ENCODE measurements at places on chromosomes 4 and X.

DNA sequence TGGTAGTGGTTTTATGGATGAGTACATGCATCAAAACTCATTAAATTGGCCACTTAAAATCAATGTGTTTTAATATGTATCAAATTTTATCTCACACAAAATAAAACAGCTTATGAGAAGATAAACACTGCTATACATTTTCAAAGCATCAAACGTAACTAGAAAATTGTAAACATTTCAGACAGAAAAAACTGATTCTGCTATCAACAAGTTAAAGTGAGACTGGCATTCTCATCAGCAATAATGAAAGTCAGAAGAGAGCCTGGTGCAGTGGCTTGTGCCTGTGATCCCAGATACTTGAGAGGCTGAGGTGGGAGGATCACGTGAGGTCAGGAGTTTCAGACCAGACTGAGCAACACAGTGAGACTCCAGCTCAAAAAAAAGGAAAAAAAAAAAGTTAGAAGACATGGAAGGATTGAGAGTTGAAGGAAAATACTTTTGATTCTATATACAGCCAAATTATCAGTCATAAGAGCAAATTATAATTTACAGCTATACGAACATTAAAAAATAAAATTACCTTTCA is 2.9 kb downstream of the TBCK start:
- no peak overlapping the region for H3K27ac ChIP-seq
- no peak for DNase-seq

DNA sequence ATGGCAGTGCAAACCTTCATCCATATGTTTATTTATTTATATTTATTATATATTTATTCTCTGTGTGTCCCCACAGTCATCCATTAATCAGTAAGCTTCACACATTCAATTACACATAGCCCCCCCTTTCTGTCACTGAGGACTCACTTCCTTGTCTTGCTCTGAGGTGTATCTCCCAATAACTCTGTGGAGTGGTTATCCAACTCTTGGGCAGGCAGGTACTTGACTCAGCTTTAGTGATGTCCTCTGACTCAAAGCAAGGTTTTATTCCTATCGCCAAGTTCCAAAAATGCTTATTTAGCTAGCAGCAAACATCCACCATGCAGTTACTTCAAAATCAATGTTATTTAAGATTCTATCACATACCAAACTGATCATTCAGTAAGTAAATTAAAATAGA is 25.2 kb upstream of the NDP start:
- DNase-seq = no peak
- no peak overlapping the region for H3K27ac ChIP-seq
- no peak overlapping the region for H3K4me3 ChIP-seq
- H3K36me3 ChIP-seq = no peaks in the 10 kb centered on the region

DNA sequence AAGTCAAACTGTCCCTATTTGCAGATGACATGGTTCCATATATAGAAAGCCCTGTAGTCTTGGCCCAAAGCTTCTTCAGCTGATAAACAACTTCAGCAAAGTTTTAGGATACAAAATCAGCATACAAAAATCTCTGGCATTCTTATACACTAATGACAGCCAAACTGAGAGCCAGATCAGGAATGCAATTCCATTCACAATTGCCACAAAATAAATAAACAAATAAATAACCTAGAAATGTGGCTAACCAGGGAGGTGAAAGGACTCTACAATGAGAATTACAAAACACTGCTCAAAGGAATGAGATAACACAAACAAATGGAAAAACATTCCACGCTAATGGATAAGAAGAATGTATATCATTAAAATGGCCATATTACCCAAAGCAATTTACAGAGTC is 52.9 kb upstream of the CXCL8 start:
- no peaks in the 10 kb centered on the region for H3K4me1 ChIP-seq
- no peaks in the 10 kb centered on the region for H3K27me3 ChIP-seq
- H3K4me3 ChIP-seq = no peak overlapping the region
- no peak overlapping the region for H3K27ac ChIP-seq

DNA sequence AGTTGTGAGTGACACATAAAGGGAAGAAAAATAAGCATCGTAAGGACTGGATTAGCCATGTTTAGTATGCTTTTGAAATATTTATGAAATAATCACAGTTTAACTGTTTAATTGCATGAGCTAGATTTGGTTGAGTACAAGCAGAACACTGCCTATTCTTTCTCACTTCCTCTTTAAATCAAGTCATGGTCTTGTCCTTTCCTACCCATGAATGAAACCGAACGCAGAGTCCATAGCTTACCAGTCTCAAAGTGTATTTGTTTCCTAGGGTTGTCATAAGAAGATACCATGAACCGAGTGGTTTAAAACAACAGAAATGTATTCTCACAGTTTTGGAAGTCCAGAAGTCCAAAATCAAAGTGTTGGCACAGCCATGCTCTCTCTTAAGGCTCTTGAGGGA is 684.0 kb upstream of the MAGEB2 start:
- H3K27ac ChIP-seq = no peak overlapping the region
- no peaks in the 10 kb centered on the region for H3K27me3 ChIP-seq
- H3K36me3 ChIP-seq = no peaks in the 10 kb centered on the region
- DNase-seq = no peak

DNA sequence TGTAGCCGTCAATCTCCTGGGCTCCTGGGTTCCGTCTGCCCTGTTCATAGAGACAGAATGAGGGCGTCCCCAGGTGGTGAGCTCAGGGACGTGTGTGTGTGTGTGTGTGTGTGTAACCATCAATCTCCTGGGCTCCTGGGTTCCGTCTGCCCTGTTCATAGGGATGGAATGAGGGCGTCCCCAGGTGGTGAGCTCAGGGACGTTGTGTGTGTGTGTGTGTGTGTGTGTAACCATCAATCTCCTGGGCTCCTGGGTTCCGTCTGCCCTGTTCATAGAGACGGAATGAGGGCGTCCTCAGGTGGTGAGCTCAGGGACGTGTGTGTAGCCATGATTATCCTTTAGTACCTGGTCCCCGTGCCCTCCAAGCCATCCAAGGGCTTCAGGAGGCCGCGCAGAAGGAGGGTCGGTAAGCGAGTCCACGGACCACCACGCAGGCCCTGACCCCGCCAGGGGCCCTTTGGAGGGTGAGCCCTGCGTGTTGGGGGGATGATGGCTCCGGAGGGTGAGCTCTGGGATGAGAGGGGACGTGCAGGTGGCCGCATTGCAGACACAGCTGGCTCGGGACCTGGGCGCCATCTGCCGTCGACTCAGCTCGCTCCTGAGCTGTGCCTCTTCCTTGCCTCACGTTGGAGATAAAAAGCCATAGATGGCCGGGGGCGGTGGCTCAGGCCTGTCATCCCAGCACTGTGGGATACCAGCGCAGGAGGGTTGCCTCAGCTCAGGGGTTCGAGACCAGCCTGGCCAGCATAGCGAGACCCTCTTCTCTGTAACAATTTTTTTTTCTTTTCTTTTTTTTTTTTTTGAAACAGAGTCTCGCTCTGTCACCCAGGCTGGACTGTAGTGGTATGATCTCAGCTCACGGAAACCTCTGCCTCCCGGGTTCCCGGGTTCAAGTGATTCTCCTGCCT is 5.4 kb upstream of the GTPBP6 start:
- H3K4me3 ChIP-seq = no peak overlapping the region
- H3K36me3 ChIP-seq = no peaks in the 10 kb centered on the region
- no peaks in the 10 kb centered on the region for H3K4me1 ChIP-seq
- no peak overlapping the region for H3K27ac ChIP-seq
- no peaks in the 10 kb centered on the region for H3K27me3 ChIP-seq

- no peaks in the 10 kb centered on the region for H3K27me3 ChIP-seq
- no peaks in the 10 kb centered on the region for H3K36me3 ChIP-seq
- no peak overlapping the region for H3K4me3 ChIP-seq
- DNase-seq = no peak
- H3K27ac ChIP-seq = no peak overlapping the region
Observed at GRCh38 chr4:75495476-75495875, 18.7 kb downstream of the RCHY1 start.

GRCh38 chrX:10526451-10526850 is 93.9 kb downstream of the MID1 start:
- H3K36me3 ChIP-seq = no peaks in the 10 kb centered on the region
- H3K4me3 ChIP-seq = no peak overlapping the region
- H3K4me1 ChIP-seq = no peaks in the 10 kb centered on the region
- DNase-seq = no peak
- no peaks in the 10 kb centered on the region for H3K27me3 ChIP-seq

DNA sequence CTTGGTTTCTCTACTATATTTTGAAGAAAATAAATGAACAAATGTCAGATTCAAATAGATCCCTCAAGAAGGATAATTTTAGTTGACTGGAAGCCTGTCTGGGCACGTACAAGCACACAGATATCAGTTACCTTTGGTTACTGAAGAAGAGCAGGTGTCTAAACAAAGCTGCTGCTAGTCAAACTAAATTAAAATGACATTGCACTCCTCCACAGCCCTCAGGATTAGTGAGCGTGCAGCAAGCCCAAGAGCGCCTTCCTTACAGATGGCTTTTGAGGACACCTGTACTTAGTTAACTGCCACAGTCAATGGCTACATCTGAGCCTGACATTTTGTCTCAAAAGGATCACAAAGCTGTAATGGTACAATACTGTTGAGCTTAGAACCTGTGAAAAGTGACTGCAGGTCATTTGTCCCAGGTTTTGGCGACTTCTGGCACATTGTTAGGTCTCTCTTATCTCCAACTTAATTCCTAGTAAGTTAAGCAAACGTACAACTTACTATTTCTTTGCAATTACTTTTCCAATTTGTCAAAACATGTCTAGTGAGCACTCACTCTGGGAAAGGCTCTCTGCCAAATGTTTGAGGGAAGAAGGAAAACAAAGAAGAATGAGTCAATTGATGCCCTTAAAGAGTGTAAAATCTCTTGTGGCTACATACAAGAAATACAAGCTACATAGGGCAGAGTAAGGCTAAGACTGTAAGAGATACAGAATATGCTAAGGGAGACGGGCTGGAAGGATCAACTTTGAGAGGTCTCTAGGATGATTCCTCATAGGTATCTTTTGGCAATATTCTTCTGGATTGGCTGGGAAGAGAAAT is 25.6 kb upstream of the DAPP1 start:
- H3K27ac ChIP-seq = no peak overlapping the region
- H3K4me3 ChIP-seq = no peak overlapping the region
- H3K4me1 ChIP-seq = no peaks in the 10 kb centered on the region
- no peak for DNase-seq

DNA sequence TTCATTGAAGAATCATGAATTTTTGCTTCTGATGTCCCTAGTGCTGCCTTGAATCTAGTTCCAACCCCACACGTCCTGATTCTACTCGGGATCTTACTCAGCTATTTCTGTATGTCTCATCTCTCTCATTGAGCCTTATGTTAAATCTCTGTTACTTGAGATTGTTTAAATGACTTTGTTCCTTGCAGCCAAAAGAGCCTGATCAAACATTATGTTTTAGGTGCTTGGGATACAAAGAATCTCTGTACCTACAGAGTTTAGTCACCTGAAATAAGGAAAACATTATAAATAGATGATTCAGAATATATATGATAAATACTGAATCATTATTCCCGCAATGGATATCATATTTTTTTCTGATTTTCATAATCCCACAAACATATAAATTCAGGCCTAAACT is 13.7 kb upstream of the ANKRD50 start:
- no peak overlapping the region for H3K4me3 ChIP-seq
- H3K27me3 ChIP-seq = no peaks in the 10 kb centered on the region
- H3K36me3 ChIP-seq = no peaks in the 10 kb centered on the region

GRCh38 chrX:129750971-129751370 is 12.2 kb downstream of the XPNPEP2 start:
- H3K27ac ChIP-seq = no peak overlapping the region
- H3K27me3 ChIP-seq = no peaks in the 10 kb centered on the region
- no peaks in the 10 kb centered on the region for H3K36me3 ChIP-seq
- no peak for DNase-seq
